ENCODE measurements at places on chromosomes 12 and 14.

DNA sequence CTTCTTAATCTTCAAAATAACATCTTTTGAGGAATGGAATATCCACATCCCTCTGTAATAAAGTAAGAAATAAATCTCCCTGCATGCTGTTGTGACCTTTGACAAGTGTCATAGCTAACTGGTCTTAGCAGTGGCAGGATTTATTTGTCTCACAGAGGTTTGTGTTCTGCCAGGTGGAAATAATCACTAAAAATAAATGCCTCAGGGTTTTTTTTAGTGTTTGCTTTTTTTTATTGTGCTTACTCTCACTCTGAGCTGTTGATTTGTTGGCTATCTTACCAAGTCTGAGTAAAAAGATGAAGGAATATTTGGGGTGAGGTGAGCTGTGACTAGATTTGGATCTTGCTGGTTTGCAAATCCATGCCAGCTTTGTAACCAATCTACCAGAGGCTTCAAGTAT is 285.4 kb downstream of the ALG10B start:
- DNase-seq, result no peak

DNA sequence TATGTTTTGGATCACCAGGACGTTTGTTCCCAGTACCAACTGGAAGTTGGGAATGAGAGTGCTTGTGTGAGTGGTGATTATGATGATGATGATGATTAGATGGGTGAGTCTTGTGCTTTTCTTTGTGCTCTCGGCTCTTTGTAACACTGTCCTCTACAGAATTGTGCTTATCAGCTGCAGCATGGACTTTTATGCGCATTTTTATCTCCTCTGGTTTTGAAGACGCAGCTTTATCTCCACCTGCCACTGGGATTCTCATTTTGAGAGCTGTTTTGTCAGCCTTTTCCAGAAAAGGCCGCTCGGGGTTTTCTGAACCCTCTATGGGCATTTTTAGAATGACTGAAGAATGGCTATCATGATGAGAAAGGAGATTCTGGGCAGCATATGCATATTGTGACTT is 11.5 kb upstream of the KANSL2 start:
- no peak for DNase-seq

GRCh38 chr12:130714091-130714590 is 2.0 kb downstream of the RIMBP2 start:
- DNase-seq, result no peak

GRCh38 chr14:23326491-23327332 is 5.5 kb downstream of the PABPN1 start:
- DNase-seq, result no peak

- DNase-seq, result no peak
These were observed 56.4 kb downstream of the ZFP36L1 start for GRCh38 chr14:68736471-68736871.

DNA sequence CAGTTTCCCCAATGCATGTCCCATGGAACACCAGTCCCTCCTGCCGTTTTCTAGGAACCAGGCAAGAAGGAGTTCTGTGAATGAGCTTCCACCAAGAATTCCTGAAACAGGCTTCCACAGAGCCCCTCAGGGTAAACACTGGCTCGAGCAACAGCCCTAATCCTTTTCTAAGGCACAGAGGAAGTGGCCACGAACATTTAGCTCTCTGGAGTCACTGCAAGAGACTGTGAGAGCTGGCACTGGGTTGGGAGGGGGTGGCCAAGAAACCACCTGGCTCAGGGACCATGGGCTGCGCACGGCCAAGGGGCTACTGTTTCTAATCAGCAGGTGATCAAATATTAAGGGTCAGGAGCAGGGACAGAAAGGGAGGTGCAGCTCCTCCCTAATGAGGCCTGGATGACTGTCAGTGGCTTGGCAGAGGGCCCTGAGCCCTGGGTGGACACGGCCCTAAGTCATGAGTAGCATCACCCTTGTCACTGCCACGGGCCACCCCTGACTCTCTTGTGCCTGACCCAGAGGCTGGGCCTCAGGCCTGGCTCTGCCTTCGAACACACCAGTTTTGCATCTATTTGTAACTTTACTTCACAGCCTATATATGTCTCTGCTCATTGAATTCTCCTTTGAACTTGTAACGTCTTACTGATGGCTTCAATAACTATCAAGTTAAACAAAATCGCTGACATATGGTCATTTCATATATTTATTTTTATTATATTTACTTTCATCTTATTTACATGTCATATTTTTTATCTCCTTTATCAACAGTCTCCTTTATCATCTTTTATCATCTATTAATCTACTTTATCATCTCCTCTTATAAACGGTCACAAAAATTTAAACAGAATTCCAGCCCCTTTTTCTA is 154.0 kb downstream of the DICER1 start:
- DNase-seq, result no peak

- DNase-seq, result no peak
These were observed 5.5 kb downstream of the TBK1 start for GRCh38 chr12:64457466-64457865.

GRCh38 chr12:126191949-126192348 is 1126.7 kb downstream of the AACS start:
- DNase-seq, result no peak

- no peak for DNase-seq
These were observed 73.5 kb downstream of the ARF6 start for GRCh38 chr14:49966304-49966809.

DNA sequence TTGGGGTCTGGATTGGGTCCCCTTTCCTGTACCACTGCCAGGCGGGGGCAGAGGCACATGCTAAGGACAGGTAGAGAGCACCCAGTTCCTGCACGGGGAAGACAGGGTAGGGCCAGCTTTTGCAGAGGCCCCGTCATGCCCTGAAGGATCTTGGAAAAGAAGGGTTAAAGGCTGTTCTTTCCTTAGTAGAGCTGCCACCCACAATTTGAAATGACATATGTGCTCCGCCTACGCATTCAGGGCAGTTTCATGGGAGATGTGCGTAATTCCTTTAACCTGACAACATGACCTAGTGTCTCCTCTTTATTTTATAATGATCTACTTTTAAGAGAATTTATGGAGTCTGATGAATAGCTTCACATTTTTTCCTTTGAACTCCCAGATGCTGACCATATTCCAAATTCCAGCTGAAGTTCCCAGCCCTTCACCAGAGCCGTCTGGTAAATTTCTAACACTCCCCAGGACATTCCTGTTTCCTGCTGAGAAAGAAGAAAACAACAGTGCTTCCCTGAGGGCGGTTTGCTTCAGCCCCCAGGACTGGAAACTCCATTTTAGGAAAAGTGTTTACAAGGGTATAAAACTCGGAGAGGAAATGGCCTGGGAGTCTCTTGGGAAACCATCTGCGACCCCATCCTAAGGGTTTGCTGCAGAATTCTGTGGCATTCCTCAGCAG is 58.9 kb upstream of the PLEKHG3 start:
- DNase-seq, result peak; percentile 77

DNA sequence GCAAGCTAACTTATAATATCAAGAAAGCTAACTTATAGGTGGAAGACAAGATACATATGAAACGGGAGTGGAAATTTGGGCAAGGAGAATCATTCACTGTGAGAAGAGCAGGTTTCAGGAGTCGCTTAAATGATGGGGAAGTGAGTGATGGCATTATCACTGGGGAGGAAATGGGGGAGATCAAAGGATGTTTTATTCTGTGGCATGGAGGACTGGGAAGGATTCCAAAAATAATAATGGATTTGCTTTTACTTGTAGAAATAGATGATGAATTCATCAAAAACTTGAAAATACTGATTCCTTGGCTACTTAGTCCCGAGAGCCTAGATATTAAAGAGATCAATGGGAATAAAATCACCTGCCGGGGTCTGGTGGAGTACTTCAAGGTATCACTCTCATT is 47.8 kb downstream of the SAV1 start:
- DNase-seq, result no peak

- no peak for DNase-seq
These were observed 64.1 kb downstream of the ZNF641 start for GRCh38 chr12:48286665-48287064.

DNA sequence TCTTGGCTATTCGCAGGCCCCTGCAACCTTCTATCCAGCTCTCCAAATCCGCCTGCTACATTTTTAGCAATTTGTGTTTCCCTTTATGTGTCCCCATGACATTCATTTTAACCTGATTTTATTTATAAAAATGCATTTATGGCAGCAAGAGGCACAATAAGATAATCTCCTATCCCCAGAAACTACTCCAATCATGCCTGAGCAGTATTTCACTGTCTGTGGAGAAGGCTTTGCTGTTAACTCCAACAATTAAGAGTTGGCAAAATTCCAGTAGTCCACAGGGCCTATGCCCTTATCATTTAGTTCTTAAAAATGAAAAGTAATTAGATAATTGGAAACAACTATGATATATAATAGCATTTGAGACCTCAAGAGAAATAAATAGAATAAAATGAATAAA is 462.4 kb downstream of the TRHDE start:
- DNase-seq, result no peak

DNA sequence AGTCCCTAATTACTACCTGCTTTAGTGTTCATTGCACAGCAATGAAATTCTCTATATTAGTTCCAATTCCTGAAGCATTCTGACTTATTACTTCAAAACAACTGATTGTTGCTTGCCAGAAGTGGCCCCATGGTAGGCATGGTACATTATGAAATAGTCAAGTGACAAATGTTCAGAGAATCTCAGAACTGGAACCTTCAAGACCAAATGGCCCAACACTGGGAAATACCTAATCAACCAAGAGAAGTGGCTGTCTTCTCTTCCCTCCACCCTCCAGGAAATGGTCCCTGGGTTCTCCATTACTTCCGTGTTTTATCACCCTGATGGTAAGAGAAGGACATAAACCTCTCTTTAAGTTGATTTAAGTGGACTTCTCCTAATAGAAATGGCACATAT is 49.9 kb downstream of the ITPR2 start:
- DNase-seq, result no peak

DNA sequence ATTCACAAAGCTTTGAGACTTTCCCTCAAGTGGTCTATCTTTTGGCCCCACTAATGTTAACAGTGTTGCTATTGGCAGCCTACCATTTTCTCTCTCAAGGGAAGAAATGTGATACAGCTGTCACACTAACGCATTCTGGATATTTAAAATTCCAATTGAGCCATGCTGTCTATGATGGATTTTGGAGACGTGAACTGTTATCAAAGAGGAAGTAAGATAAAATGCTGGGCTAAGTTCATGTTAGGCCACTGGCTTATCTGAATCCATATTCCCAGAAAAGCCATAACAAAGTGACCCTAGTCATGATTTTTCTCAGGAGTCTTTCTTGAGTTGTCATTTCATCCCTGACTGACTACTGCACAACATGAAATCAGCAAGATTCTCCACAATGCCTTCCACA is 200.2 kb downstream of the PHLDA1 start:
- no peak for DNase-seq

DNA sequence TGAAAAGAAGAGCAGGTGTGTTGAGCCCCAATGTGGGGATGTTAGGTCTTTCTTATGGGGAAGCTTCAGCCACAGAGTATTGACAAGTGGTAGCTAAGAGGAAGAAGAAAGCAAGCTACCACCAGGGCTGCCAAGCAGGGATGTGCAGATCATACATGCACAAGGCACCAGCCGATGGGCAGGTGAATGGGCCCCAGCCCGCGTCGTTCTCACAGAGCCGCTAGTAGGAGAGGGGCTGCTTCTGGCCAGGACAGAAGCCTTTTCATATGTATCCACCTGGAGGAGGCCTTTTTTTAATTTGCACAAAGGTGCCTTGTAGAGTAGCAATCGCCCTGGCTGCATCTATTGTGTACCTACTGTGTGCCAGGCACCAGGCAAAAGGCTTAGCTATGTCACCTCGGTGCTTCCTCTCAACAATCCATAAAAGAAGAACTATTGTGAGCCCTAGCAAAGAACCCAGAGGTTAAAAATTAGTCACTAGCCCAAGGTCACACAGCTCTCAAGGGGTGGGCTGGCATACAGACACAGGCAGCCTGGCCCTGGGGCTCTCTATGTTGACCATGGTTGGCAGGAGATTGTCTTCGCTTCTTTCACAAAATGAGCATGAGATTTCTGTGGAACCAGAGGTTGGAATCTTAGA is 8.2 kb downstream of the NUAK1 start:
- no peak for DNase-seq

GRCh38 chr12:30877105-30877875 is 49.3 kb upstream of the TSPAN11 start:
- DNase-seq, result no peak

DNA sequence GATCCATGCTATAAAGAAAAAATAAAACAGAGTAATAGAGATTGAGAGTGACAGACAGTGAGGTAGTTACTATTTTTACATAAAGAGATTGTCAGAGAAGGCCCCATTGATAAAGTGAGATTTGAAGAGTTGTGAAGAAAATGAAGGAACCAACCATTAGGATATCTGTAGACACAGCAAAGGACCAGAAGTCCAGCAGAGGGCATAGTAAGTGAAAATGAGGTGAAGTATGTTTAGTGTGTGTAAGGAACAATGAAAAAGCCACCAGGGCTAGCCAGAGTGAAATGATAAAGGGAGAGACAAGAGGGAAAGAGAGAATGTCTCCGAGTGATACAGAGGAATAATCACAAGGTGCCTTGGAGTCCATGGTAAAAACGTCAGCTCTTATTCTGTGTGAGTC is 411.0 kb downstream of the NELL2 start:
- DNase-seq, result no peak

DNA sequence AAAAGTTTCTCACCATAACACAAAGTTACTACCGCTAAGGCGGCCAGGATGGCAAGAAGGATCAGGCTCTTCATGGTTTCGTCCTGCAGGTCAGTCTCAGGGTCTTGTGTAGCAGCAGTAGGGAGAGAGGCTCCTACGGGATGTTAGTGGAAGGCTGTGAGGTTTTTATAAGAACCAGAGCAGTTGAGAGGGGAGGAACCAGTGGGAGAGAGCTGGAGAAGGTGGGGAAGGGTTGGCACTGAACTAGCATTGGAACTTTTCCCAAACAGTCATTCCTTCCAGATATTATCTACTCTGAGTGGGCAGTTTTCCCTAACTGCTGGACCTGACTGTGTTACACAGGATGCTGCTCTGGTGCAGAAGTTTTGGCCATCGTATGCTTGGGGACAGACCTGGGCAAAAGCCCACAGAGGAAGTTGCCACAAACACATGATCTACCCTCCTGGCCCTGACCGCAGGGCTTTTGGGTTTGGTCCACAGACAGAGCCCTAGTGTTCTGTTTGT is at the start of gene MGP:
Gene MGP (minus strand): TSS at position 137 of the 504 bp plus-strand sequence. CDS start 63 bp downstream, at position 74.
- no peak for DNase-seq

DNA sequence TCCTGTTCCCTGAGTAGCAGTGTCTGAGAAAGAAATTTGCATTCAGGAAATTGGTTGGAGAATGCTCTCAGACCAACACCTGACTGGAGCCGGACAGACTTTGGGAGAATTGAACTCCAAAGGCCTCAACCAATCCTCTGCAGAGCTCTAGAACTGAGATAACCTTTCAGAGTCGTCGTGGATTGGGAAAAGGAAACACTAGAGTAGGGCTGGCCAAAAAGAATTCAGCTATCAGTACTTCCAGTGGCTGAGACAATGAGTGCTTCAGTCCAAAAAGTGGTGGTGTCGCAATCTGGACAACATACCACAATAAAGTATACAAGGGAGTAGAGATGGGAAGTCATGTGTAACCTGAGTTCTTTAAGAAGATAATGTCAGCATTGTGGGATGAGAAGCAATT is 377.1 kb downstream of the SLC16A7 start:
- no peak for DNase-seq

- DNase-seq, result no peak
These were observed 27.3 kb downstream of the TTC5 start for GRCh38 chr14:20278414-20278813.

GRCh38 chr12:130719263-130719859 is 3.3 kb upstream of the RIMBP2 start:
- DNase-seq, result no peak

- peak; percentile 1 for DNase-seq
These were observed 924.4 kb upstream of the LRFN5 start for GRCh38 chr14:40682131-40682913.
